Diencephalon (tissue), 1 donor: ENCODE measurements at places on chromosomes 16 and 17. TPM values are rescaled to one million over a fixed set of nuclear protein-coding genes. Genes with fewer than 3 reads are reported as not detected.

PRDM7 gene
- not detected for total RNA-seq

PLXDC1 gene
- 18.0 TPM for total RNA-seq

JPH3 gene
- total RNA-seq: 45.9 TPM

GCGR gene
- not detected for total RNA-seq

TEKT3 gene
- total RNA-seq: 1.4 TPM
